ENCODE measurements at places on chromosomes 16 and 17.

DNA sequence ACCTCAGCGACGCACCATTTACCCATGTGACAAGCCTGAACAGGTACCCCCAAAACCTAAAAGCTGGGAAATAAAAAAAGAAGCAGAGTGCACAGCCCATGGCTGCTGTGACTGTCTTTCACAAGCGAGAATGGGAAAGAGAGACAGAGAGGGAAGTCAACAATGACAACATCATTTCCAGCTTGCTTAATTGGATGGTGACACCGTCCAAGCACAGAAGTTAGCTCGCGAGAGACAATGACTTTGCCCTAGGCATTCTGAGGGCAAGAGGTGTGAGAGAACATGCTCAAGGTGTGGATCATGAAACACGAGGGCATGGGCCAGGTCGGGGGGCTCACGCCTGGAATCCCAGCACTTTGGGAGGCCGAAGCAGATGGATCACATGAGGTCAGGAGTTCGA, 19.3 kb upstream of the NSMCE1 start:
- no peak for DNase-seq

GRCh38 chr17:17060001-17060922, 18.0 kb downstream of the MPRIP start:
- no peak for DNase-seq

DNA sequence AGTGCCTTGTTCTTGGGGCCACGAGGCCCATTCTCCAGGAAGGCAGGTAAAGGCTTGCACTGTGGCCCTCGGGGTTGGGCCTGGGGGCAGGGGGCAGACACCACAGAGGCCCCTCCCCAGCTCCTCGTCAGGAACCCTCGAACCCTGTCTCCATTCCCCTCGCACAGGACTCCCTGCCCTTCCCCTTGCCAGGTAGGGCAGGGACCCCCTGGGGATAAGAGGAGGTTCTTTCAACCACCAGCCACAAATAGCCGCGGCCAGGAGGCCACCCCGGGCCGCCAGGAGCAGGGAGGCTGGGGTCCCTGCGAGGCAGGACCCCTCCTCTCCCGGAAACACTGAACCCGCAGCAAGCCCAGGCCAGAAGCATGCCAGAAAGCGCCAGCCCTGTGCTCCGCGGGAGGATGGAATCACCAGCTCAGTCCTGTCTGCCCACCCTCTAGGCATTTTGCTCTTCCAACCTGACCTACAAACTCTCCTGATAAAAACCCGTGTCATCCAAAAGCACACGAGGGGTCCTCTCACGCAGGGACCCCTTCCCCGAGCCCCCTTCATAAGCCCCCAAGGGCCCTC, 45.6 kb downstream of the SLC47A1 start:
- no peak for DNase-seq

- DNase-seq = peak; percentile 60
Observed at GRCh38 chr17:7307686-7308624, 527 bp downstream of the EIF5A start.

GRCh38 chr16:14496786-14497185, 133.3 kb downstream of the PARN start:
- DNase-seq = no peak

All from T-helper 17 cell (primary cell).